Fibroblast of villous mesenchyme (primary cell): ENCODE measurements at places on chromosomes 3 and 15.

GRCh38 chr15:25611603-25612002, 172.8 kb upstream of the UBE3A start:
- no peak for DNase-seq

- DNase-seq: no peak
Measured at GRCh38 chr3:175378348-175378747, 519.2 kb downstream of the NAALADL2 start.

GRCh38 chr15:81309647-81310450, 14.1 kb downstream of the STARD5 start:
- DNase-seq: no peak

DNA sequence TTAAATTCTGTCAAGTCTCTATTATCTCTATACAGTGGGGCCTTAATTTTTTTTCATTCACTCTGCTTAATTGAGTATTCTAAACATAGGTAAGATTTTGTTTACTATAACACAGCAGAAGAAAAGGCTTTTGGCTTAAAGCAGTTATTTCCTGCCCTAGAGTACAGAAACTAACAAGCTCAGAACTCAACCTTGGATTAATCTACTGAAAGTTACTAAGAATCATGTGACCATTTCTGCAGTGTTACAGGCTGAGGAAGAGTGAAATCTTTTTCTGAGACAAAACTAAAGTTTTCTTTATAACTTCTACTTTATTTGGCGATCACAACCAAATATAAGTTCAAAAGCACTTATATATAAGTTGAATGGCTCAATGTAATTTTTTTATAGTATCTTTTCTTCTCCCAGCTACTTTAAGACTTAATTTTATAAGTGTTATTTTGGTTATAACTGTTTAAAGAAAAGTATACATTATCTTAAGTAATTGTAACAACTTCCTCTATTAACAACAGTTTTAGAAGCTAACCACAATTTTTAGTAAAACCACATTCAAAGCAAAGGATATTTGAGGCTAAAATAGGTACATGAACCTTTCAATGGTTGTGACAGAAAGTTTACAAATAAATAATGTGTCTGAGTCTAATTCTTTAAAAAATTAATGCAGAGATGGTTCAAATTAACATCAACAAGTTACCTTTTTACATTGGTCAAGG, 240.6 kb upstream of the NAALADL2 start:
- no peak for DNase-seq

GRCh38 chr15:101003081-101003480, 83.9 kb downstream of the LRRK1 start:
- DNase-seq: no peak

- peak; percentile 31 for DNase-seq
Measured at GRCh38 chr3:183779896-183780465, 45.4 kb downstream of the MAP6D1 start.

GRCh38 chr3:129658110-129658843, 51.8 kb upstream of the PLXND1 start:
- DNase-seq: no peak

- peak; percentile 87 for DNase-seq
Measured at GRCh38 chr3:72996473-72997333, at the start of gene PPP4R2. PPP4R2 (plus strand) TSS chr3:72996811; CDS start chr3:72997038, 227 bp downstream.

- peak; percentile 81 for DNase-seq
Measured at GRCh38 chr3:101836652-101837598, 12.4 kb upstream of the NFKBIZ start.

DNA sequence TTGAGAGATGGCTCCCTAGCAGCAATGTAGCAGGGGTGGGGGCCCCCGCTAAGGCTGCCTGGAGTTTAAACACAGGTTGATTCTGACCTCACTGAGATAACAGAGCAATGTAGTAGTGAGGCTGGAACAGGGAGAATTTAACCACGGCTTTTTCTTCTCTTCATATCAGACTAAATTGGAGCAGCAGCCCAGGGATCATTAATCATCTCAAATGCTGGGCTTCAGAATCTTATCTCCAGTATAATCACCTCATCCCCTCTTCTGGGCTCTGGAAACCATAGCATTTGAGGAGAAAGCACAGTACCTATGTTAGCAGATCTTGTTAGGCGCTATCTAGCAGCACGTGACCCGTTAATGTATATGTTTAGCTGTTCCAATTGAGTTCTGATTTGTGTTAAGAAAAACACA, 25.4 kb upstream of the DET1 start:
- DNase-seq: no peak

DNA sequence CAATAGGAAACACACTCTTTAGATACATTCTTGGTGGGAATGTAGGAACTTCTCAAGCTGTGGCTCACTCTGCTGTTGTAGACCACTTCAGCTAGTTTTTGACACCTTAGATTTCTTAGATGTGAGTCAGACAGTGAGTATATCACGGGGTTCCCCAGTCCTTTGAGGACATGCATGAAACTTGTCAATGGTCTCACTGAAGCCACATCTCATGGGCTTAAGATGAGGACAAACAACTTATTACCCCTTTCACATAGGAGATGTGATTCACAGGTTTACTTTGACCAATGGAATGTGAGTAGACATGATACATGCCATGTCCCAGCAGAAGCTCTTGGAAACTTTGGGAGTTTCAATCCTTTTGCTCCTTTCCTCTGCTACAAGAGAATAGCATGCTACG, 325.5 kb downstream of the CHST2 start:
- no peak for DNase-seq

DNA sequence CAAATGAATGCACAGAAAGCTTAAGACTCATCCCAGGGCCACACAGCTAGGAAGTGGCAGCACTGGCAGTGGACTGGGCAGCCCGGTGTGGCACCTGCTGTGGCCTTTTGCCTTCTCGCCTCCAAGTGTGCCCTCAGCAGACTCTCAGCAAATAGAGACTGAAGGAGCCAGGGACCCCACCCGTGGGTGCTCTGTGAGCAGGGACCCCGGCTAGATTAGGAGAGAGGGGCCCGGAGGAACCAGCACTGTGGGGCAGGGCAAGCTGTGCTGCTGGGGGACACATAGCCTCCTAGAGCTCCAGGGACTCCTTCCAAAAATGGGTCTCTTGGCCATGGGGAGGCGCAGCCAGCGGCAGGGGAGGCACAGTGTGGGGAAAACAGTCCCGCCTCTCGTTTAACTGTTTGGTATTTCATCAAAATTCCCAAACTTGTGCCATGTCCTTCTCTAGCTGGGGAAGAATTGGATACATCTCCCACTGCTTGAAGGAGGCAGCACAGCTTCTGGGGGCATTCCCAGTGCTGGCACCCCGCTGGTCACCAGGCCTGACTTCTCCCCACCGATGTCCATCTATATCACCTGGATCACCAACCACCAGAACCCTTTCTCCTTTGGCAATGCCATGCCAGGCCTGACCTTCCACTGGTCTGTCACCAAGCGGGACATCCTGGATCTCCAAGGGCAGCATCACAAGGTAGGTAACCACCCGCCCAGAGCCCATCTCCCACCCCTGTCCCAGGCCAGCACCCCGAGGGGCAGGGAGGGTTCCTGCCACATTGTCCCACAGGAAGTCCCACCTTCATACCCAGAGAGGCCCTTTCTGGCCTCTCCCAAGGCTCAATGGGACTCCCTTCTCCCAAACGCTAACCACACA, 12.0 kb upstream of the TXNRD3 start:
- DNase-seq: no peak

- no peak for DNase-seq
Measured at GRCh38 chr3:120416868-120417267, 33.9 kb downstream of the FSTL1 start.

DNA sequence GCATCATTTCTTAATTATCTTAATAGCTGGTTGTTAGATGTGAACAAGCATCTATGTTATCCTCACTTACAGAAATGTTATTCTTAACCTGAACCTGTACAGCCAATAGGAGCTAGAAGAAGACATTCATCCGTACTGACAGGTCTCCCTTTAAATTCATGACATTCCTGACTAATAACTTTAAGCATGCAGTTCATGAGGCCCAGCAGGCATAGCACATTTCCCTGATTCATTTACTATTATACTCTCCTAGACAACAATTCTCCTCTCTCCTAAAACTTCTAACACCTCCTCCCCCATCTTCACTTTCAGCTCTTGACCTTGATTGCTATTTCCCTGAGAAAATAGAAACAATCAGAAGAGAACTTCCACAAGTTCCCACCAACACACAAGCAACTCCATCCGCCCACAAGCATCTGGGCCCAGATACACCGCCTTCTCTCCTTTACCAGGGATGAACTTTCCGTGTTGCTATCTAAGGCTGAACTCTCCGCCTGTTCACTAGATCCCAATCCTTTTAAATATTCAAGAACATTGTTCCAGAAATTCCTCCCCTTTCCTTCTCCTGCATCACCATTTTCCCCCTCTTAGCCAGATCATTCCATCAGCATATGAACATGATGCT, 62.9 kb upstream of the SPRED1 start:
- DNase-seq: no peak

DNA sequence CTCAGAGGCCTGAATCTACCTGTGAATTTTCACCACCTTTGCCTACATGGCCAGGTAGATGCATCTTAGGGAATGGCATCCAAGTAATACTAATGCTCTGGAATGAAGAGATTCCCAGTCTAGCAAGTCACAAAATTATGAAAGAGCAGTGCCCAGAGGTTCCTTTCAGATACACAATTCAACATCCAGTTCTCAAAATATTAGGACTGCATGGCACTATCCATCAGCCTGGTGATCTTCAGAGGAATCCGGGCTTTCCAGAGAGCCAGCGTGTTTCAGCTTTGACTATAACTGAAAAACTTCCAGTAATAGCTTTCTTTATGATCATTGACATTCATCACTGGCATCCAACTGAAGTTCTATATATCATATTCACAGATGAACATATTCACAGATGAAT, 849.8 kb downstream of the AGBL1 start:
- no peak for DNase-seq

- no peak for DNase-seq
Measured at GRCh38 chr3:7927864-7928263, 573.8 kb upstream of the LMCD1 start.

- no peak for DNase-seq
Measured at GRCh38 chr3:116483135-116483534, 37.8 kb upstream of the LSAMP start.
